Brain pericyte (primary cell): ENCODE measurements at places on chromosomes 2 and 18.
A peak's percentile ranks its signal among the peaks of the same experiment; 100 is the strongest.

DNA sequence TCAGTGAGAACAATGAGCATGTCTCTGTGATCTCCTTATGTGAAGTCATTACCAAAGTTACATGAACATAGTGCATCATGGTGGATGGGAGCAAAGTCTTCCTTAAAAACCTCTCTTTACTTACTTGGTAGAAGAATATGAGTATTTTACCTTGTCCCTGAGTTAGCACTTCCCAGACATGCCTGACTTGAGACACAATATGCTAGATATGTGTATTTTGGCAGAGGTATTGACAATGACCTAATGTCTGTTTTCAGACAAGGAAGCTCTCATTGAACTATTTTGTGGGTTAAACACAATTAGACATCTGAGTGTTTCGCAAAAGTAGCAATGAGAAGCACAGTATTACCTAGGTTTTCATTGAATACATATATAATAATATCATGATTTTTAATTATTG lies 99.1 kb upstream of the MC4R start:
- DNase-seq: no peak

DNA sequence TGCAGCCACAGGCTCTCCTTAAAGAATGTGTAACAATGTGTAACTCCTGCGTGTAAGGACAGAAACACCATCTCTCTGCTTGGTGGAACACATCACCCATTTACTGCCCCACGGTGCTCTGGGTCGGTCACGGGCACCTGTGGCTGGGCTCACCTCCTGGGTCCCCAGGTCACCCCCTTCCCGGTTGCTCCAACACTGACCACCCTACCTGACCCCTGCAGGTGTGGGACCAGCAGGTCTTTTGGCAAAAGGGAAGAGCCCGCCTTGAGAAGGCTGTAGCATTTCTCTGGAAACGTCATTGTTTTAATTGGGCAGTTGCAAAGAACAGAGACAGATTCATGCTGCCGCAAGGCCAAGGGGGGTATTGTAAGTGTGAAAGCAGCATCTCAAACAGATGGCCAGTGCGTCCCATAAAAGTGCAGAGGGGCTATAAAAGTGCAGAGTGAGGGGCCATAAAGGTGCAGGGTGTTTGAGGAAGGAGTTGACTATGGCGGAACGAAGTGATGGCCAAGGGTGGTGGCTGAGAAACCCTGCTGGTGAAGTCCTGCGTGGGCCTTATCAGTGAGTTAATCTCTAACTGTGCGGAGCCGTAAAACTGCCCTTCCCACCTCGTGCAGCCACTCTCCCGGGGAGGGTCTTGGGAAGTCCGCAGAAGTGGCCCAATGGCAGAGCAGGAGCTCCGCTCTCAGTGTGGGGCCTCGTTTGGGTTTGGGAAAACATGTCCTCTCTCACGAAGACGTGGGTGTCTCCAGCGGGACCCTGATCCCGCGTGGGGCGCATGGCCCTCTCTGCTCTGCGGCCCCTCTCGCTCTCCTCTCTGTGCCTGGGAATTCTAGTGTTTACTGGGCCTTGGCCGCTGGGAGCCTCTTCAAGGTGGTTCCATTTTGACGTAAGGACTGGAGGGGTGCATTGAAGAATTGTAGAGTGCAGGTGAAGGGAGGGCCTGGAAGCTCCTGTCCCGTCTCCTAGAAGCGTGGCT lies 13.7 kb upstream of the NEU4 start:
- DNase-seq: no peak

- no peak for DNase-seq
Measured at GRCh38 chr18:11268153-11268552, 118.8 kb upstream of the PIEZO2 start.

DNA sequence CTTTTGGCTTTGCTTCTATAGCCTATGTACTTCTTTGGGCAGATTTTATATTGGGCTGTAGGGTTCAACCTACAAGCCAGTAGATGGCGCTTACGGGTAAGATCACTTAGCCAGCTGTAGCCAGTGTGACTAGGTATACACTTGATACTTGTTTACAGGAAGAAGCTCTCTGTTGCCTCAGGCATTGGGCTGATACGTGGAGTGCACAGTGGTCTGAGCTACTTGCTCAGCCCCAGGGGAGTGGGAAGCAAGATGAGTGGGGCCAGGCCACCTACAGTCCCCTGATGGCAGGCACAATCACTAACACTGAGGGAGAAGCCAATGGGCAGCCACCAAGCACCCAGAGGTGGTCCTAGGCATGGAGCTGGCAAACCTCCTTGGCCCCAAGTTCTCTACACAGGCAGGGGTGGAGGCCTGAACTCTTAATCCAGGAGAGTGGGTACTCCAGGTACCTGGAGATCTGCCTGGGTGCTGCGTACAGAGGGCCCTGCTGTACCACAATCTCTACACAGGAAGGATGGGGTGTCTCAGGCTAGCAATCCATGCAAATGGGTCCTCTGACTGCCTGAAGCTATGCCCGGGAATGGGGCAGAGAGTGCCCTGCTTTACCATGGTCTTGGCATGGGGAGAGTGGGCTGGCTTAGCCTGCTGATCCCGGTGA lies 122.2 kb downstream of the NCOA1 start:
- peak; percentile 5 for DNase-seq

DNA sequence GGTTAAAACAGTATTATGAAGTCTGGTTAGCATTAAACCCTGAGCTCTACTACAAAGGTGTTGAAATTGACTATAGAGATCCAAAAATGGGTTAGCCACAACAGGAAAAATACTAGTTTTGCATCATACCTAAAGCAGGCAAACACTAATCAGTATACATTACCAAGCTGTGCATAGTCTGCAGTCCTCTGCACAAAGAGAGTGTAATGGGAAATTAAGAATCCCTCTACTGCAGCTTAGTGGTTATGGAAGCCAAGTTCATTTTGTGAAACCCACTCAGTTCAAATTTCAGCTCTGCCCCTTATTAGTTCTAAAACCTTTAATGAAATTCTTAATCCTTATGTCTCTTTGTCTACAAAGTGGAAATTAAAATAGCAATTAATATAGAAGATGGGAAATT lies 192.1 kb downstream of the MBD2 start:
- DNase-seq: no peak

DNA sequence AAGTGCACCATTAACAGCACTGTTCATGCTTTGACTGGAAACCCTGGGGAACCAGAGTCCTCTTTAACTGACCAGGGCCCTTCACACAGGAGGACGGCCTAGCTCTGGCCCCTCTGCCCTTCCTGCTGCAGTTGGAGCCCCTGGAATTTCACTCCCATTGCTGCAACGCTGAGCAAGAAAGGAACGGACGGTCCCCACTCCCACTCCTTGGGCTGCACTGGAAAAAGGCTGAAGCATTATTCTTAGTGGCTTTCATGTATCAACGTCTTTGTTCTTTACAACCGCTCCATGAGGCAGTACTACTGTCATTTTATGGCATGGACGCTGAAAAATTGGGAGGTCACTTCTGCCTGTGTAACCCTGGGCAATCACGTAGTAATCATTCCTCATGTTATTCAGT lies 9.9 kb downstream of the PDIA6 start:
- no peak for DNase-seq

DNA sequence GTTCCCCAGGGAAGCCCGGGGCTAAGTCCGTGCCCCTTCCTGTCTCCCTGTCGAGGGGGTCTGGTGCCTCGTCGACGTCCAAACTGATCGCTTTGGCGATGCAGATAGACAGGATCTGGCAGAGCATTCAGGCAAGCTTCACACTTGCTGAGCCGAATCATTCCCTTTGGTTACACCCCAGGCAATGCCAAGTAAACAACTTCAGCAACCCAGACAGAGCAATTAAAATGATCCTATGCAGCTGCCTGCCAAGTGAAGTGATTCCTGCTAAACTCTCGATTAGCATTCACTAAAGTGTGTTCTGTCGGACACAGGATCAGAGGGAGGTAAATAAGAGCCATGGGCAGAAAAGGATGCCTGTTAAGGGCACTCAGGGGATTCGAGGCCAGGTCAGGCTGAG lies 108.2 kb upstream of the RAB12 start:
- DNase-seq: no peak

- no peak for DNase-seq
Measured at GRCh38 chr18:65808759-65809158, 57.9 kb downstream of the CDH7 start.

- no peak for DNase-seq
Measured at GRCh38 chr18:34061226-34061625, 163.5 kb downstream of the NOL4 start.

GRCh38 chr2:226655871-226656270 lies 143.7 kb downstream of the IRS1 start:
- DNase-seq: no peak

DNA sequence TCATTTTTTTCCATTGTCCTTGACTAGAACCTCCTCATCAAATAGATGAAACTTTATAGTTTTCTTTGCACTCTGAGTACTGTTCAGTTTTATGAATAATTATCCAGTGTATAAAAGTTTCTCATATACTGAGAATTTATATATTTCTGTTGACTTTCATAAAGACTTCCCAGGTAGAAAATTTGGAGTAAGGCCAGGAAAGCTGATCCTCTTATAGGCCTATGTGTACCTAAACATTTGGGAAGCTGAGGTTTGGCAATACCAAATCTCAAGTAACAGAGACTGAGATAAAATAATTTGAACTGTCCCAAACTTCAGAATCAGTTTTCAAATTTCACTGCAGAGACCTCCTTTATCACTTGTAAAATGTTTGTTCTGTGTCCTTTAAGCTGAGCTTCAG lies 43.4 kb downstream of the CCDC102B start:
- DNase-seq: no peak
